ENCODE measurements at places on chromosomes 11 and 22.

GRCh38 chr11:15969281-15969680 is 387.1 kb downstream of the SOX6 start:
- DNase-seq = no peak

DNA sequence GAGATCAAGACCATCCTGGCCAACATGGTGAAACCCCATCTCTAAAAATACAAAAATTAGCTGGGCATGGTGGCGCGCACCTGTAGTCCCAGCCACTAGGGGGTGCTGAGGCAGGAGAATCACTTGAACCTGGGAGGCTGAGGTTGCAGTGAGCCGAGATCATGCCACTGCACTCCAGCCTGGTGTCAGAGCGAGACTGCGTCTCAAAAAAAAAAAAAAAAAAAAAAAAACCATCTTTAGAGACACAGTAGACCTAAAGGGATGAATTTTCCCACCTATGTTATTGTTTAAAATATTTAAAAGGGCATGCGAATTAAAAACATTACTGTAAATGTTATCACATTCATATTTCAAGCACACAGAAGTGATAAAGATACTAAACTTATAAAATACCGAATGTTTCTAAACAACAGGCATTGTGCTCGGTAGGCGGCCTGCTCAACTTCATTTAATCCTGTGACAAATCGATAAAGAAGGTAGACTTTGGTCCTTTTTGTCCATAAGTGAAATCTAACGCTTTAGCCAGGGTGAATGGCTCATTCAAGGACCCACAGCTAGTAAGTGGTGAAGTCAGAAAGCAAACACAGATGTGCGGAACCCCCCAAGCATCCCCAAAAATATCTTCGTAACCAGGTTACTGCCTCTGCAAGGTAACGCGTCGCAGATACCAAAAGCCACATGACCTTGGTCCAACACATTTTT is 16.1 kb downstream of the NCAPD3 start:
- peak; percentile 65 for DNase-seq

- no peak for DNase-seq
Observed at GRCh38 chr11:282171-282570, 4.0 kb downstream of the NLRP6 start.

- no peak for DNase-seq
Observed at GRCh38 chr11:93984196-93984567, 37.0 kb upstream of the HEPHL1 start.

DNA sequence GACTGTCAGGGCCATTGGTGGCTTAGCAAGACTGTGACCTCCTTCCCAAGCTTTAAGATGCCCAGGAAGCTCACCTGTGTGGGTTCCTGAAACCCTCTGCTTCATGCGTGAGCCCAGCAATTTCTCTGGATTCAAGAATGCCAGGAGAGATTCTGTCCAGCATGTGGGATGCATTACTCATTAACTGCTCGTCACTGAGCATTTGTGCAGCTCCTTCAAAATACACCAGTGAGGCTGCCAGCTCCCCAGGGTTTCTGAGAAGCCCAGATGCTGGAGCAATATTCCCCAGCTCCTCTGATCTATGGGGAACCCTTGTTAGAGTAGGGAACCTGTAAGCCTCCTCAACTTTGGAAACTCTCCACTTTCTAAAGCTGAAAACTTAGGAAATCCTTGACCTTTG is 126.5 kb downstream of the CHST1 start:
- no peak for DNase-seq

DNA sequence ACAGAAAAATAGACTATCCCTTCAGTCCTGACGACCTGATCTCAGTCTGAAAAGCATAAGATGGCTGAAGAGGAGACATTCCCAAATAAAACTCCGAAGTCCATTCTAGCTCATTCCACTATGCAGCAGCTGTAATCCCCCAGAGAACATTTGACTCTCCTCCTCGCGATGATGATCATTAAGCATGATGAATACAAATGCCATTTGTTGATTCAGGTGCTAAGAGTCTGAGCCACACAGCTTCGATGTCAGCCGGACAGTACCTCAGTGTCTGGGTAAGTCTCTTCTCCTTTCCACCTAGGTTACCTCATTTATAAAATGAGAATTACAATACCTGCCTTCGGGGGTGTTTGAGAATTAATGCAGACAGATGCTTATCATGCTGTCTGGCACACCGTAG is 94.8 kb downstream of the TENM4 start:
- no peak for DNase-seq

DNA sequence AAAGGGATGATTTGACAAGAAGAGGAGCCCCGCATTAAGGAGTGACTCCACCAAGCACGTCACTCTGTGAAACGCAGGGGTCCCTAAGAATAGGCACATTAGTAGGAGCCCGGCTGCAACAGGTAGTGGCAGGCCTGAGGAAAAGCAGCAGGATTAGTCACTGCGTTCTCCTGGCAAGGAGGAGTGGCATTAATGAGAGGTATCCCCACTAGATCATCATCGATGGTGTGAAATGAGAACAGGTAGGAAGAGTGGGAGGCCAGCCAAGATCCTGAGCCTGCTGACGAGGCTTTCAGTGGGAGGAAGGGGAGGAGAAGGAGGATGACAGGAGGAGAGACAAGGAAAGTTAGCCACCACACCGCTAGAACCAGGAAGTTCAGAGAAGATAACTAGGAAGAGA is 38.6 kb downstream of the NRXN2 start:
- no peak for DNase-seq

- no peak for DNase-seq
Observed at GRCh38 chr11:13329670-13330356, 52.2 kb downstream of the BMAL1 start.

GRCh38 chr11:82901922-82902485 is 468 bp downstream of the DDIAS start:
- peak; percentile 12 for DNase-seq

DNA sequence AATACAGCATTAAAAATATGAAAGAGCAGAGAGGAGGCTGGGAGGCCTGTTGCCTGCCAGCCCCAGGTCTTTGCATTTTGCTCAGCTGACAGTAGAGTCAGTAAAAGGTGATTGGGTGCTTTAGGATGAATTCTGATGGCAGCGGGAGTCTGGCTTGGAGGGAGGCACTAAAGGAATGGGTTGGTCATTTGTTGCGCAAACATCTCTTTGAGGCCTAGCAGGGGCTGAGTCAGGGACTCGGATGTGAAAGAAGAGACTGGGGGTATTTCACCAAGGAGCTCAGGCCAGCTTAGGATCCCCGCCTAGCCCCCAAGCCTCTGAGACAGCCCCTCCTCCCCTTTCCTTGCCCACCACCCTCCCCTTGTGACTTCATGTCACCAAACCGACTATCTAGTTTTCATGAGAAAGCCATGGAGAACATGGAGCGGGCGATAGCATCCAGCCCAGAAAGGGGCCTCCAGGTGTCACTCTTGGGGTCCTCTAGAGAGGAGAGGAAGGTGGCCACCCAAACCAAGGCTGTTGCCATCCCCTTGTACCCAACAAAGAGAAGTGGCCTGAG is 9.7 kb downstream of the DGKZ start:
- no peak for DNase-seq

DNA sequence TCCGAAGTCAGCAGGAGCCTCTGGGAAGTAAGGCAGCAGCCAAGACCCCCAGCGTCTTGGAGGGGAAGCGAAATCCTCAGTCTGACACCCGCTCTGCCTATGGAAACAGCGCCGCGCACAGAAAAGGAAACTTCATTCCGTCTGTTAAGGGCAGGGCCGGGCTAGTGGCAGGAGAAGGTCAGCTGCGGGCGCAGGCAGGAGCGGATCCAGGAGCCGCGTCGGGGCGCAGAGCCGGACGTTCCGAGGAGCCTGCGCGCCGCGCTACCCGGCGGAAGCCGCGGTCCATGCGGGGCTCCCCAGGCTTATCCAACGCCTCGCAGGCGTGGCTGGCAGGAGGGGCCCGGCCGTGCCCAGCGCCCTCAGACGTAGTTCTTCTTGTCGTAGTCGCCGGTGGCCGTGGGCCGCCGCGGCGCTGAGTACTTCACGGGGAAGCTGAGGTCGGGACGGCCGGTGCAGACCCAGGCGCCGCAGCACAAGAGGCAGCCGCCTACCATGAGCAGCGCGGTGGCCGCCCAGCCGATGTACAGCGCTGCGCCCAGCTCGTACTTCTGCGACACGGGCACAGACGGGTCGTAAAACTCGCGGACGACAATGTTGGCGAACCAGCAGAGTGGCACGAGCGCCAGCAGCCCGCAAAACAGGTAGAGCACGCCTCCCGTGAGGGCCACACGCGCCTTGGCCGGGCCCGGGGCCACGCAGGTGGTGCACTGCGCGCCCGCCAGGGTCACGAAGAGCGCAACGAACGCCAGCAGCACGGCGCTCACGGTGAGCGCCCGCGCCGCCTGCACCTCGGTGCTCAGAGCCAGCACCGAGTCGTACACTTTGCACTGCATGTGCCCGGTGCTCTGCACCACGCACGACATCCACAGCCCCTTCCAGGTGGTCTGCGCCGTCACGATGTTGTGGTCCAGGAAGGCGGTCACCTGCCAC is 705 bp downstream of the CLDN5 start:
- DNase-seq = peak; percentile 56

DNA sequence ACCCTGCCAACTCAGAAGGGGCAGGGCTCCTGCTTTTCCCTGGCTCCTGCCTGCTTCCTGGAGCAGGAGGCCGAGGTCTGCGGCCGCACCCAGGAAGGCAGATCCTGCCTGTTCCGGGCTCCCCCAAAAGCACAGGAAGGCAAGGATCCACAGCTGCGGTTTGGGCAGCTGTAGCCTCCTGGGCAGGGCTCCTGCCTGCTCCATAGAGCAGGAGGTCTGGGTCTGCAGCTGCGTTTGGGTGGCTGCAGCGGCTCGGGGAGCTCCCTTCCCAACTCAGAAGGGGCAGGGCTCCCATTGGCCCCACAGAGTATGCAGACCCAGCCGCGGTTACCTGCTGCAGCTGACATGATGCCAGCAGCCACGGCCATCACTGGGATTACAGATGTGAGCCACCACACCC is 5.5 kb downstream of the UPK2 start:
- DNase-seq = no peak

DNA sequence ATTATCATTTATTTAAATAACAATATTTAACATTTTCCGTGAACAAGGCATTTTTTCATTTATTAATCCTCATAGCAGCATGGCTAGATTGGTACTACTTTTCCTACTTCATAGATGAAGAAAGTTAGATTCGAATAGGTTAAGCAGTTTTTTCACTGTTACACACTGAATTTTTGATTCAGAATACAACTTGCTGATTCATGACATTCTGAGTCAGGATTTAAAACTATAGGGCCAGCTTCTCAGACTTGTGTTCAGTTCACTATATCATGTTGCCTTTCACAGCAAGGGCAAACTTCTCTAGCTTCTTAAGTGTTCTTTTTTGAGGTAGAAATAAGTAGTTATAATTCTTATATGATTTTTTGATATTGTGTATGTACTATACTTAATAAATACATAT is 31.5 kb downstream of the CYP2R1 start:
- no peak for DNase-seq

DNA sequence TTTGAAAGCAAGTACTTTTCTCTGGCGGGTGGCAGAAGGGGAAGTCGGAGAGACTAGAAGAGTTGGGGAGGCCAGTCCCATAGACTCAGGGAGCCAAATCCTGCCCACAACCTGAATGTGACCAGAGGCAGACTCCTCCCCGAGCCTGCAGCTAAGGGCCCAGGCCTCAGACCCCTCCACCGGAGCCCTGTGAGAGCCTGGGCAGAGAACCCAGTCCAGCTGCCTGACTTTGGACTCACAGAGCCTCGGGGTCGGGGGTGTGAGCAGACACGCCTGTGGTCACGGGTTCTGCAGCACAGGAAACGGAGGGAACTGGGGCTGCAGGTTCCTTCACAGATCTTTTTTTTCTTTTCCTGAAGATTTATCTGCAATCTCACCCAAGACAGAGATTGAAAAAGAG is 312.3 kb downstream of the CTTN start:
- peak; percentile 16 for DNase-seq

GRCh38 chr11:117502015-117502778 is 174.5 kb downstream of the CEP164 start:
- DNase-seq = no peak

All from nephron progenitor cell (in vitro differentiated cells).